ENCODE measurements at places on chromosomes 1 and 21.

DNA sequence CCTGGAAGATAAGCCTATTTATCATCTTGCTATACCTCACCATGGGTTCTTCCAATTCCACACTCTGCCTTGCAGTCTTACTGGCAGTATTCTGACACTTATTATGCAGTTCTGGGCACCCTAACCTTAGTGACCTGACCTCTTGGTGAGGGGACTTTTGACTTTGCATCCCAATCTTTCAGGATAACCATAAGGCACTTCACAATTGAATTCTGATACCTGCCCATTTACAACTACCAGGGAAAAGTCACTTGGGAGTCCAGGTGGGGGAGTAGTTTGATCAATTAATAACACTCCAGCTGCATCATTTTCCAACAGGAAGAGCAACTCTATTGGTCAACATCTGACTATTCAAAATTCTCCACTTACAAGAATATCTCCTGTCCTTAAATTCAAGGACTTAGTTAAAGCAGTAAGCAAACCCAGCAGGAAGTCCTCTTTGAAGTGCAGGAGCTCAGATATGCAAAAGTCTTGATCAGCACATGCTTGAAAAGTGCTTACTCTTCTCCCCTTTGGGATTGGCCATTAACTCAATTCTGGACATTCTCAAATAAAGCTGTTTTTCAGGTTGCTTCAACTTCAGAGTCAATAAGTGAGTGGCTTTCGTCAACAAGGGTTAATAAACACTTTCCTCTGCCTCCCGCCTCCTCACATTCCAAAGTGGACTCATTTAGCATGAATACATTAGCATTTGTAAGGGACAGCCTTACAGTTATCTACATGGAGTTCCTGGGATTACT lies 177.4 kb upstream of the NRIP1 start:
- no peak for DNase-seq

DNA sequence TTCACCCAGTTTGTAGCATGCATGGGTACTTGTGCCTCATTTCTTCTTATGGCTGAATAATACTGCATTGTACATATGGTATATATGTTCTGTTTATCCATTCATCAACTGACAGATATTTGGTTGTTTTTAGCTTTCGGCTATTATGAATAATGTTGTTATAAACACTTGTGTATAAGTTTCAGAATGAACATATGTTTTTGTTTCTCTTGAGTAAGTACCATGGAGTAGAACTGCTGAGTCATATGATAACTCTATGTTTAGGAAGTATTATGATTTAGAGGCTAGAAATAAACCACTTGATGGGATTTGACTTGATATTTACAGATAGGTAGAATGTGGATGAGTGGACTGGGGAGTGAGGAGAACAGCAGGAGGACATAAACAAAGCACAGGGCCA lies 48.6 kb downstream of the WNT2B start:
- DNase-seq = no peak

GRCh38 chr1:171113382-171113781 lies 22.7 kb downstream of the FMO3 start:
- DNase-seq = no peak

DNA sequence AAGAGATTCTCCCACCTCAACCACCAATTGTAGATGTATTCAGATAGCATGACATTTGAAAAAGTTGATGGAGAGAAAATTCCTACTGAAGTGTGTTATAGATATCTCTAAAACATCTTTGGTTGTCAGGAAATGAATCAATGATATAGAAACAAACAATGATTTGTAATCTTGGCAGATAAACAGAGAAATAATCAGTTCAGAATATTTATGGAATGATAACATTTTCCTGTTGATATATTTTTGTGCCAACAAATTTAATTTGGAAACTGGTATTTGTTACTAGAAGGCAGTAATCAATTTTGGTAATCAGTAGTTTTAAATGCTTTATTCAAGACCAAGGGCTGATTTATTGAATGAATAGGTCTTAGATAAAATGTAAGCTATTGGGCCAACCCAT lies 695.6 kb downstream of the USP25 start:
- DNase-seq = no peak

DNA sequence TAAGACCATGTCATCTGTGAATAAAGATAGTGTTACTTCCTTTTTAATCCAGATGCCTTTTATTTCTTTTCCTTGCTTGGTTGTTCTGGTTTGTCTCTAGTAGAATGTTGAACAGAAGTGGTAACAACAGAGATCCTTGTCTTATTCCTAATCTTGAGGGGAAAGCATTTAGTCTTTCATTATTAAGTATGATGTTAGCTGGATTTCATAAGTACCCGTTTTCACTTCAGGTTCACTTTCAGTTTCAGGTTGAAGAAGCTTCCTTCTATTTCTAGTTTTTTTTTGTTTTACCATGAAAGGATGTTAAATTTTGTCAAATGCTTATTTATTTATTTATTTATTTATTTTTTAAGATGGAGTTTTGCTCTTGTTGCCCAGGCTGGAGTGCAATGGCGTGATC lies 22.3 kb upstream of the AGPAT3 start:
- DNase-seq = no peak

GRCh38 chr1:94125551-94126514 lies 4.9 kb upstream of the ABCA4 start:
- DNase-seq = no peak

DNA sequence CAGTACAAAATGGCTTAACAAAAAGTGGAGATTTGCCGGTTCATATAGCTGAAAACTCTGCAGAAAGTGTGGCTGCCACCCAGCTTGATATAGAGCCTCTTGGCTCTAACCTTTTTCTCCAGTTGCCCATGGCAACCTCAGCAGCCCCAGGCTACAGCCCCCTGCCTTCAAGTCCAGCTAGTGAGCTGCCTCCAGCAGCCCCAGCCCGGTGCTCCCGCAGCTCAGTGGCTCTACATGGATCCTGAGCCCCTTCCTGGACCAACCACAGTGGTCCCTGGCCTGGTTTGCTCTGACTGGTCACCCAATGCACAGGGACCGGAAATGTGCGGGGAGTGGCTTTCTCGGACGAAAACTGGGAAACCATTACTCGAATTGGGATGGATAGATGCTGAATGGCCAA lies 13.3 kb upstream of the ATF3 start:
- no peak for DNase-seq

- DNase-seq = no peak
These were observed 134.9 kb upstream of the MAP1LC3C start for GRCh38 chr1:242133796-242134195.

DNA sequence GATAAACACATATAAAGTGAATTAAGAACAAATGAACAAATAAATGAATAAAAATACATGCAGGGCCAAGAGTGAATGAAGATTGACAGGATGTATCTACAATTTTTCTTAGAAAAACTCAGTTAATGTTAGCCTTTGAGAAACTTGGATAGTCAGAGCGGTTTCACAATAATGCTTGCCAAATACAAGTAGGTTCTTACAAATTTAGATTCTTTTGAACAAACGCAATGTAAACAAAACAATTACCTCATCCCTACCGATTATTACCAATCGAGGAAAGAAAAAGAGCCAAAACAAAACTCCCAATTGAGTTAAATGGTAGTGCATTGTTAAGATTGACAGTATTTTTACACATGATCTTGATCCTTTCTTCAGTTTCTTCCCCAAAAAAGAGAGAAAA lies 176.9 kb upstream of the DEPDC1 start:
- DNase-seq = no peak

DNA sequence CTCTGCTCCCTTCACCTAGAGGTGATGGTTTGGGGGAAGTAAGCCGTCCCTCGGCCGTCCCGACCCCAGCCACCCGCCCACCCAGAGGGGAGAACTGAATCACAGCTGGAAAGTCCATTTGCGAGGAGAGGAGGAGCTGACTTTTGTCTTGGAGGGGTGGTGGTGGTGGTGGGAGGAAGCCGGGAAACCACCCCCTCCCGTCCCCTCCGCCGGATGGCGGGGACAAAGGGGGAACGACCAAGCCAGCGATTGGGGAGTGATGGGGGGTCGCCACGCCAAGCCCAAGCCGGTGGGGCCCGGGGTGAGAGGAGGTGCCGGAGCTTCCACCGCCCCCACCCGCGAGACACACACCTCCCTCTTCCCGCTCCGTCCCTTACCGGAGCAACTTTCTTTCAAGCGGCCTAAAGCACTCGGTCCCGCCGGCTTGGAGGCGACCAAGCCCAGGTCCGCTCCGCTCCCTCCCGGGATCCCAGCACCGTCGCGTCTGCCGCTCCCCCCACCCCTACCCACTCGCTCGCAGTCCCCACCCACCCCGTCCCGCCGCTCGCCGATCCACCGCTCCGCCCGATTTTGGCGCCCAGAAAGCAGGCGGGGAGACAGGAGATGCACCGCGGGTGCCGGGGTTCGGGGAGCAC lies 540 bp downstream of the ARHGEF2 start:
- DNase-seq = no peak

DNA sequence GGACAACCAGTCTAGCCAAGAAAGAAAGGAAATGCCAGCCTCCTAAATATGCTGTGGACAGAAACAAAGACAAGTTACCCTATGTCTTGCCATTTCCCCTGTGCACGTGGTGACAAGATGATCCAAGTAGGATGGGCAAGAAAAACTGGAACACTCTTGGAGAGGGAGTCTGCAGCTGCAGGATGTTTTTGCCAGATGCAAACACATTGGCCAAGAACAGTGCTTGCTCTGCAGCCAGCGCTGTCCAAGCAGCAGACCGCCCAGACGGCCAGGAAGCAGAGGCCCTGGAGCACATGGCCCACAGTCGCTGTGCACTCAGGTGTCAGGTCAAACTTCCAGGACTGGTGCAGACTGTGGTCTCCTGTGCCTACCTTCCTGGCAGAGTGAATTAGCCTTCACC lies 189.3 kb downstream of the SLC35F3 start:
- no peak for DNase-seq

- no peak for DNase-seq
These were observed 4.1 kb downstream of the DISC1 start for GRCh38 chr1:231630558-231631205.
